ENCODE measurements at places on chromosomes 4 and X.

DNA sequence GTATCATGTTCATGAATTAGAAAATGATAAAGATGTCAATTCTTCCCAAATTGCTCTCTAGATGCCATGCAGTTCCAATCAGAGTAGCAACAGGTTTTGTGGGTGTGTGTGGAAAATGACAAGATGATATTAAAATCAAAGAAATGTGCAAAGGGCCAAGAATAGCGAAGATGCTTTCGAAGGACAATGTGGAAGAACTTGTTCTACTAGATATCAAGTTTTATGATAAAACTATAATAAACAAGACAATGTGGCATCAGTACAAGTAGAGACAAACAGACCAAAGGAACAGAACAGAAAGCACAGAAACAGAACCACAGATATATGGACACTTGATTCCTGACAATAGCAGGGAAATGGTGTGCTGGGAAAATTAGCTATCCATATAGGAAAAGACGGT is 9.0 kb downstream of the TAB3 start:
- no peaks in the 10 kb centered on the region for H3K4me1 ChIP-seq
- H3K27ac ChIP-seq, result no peak overlapping the region
- no peaks in the 10 kb centered on the region for H3K27me3 ChIP-seq
- no peak overlapping the region for H3K4me3 ChIP-seq
- no peak for DNase-seq
- H3K36me3 ChIP-seq, result no peaks in the 10 kb centered on the region

- no peaks in the 10 kb centered on the region for H3K27me3 ChIP-seq
- no peaks in the 10 kb centered on the region for H3K36me3 ChIP-seq
- DNase-seq, result no peak
- no peak overlapping the region for H3K4me3 ChIP-seq
These were observed 353.8 kb downstream of the MAPK10 start for GRCh38 chr4:86006057-86006456.

- no peaks in the 10 kb centered on the region for H3K27me3 ChIP-seq
- no peaks in the 10 kb centered on the region for H3K36me3 ChIP-seq
- H3K4me1 ChIP-seq, result no peaks in the 10 kb centered on the region
- H3K4me3 ChIP-seq, result no peak overlapping the region
- no peak for DNase-seq
- H3K27ac ChIP-seq, result no peak overlapping the region
These were observed 58.9 kb downstream of the NAF1 start for GRCh38 chr4:163107754-163108153.

DNA sequence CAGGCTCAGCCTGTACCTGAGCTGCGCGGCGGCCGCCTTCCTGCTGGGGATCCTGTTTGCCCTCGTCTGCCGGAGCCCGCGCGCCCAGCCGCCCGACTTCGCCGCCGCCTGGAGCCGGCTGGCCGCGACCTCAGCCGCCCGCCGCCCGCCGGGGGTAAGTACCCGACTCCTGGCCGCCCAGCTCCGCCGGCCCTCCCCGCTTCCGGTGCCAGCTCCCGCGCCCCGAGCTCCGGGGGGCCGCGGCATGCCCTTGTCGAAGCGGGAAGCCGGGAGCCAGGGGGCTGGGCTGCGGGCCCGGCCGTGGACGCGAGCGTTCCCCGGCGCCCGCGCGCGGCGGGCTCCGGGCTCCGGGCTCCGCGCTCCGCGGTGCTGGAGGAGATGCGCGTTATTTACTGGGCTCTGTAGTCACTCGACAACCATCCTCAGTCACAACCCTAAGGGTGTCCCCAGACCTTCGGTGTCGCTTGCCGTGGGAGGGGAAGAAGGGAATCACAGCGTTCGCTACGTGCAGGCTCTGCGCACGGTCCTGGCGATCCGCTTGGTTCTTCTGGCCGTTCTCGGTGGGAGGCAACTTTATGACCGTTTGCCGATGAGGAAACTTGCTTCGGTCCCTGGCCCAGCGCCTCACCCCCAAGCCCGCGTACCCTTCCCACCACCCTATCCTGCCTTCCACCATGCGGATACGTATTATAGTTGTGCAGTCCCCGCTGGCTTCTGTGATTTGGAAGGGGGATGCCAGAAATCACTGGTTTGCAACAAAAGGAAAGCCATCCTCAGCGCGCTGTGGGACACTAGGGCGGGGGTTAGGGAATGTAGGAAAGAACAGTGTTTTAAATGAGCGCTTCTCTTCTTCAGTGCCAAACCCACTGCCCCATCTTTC is 944 bp downstream of the SNX25 start:
- peaks cover 16% of the 10 kb centered on the region for H3K4me1 ChIP-seq
- DNase-seq, result peak; percentile 23
- H3K4me3 ChIP-seq, result peak overlapping the region; percentile 57
- H3K27me3 ChIP-seq, result no peaks in the 10 kb centered on the region
- H3K36me3 ChIP-seq, result no peaks in the 10 kb centered on the region

- H3K4me3 ChIP-seq, result no peak overlapping the region
- DNase-seq, result no peak
- H3K36me3 ChIP-seq, result no peaks in the 10 kb centered on the region
- no peak overlapping the region for H3K27ac ChIP-seq
These were observed 3.2 kb upstream of the TLR10 start for GRCh38 chr4:38785901-38786402.
